T-helper 1 cell (primary cell): ENCODE measurements at places on chromosomes 5 and 9.

GRCh38 chr5:40134883-40135520 is 544.7 kb upstream of the PTGER4 start:
- DNase-seq = no peak

- DNase-seq = no peak
These were observed 86.9 kb upstream of the SH3PXD2B start for GRCh38 chr5:172541099-172541772.

DNA sequence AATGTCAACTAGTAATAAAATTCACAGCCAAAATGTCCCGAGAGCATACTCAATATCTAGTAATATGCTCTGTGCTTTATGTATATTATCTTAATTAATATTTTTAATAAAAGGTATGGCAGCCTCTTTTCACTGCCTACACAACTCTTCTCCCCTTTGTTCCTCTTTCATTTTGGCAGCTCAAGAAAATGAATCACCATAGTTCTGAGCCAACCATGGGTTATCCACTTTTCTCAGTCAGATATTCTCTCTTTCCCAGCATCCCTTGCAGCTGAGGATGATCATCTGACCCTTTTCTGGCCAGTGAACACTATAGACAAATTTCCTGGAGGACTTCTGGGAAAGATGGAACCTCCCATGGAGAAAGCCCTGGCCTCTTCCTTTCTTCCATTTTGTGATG is 8.2 kb upstream of the DOCK8 start:
- no peak for DNase-seq

- DNase-seq = peak; percentile 22
These were observed 27.7 kb downstream of the PLCXD3 start for GRCh38 chr5:41482715-41483114.

DNA sequence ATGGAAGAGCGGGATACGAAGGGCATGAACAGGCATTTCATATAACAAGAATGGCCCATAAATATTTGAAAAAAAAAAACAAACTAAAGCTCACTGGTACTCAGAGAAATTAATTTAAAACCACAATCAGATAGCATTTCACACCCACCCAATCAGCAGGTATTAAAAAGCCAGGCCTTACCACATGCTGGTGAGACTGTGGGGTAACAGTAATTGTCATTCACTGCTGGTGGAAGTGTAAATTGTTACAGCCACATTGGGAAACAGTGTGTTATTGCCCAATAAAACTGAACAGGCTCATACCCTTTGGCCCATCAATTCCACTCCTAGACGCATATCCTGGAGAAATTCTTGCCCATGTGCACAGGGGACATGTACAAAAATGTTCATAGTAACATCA is 66.0 kb downstream of the PLAC8L1 start:
- no peak for DNase-seq

GRCh38 chr9:134661791-134662142 is 20.2 kb downstream of the COL5A1 start:
- no peak for DNase-seq
